Left lung (tissue), 14 donors: ENCODE measurements at places on chromosomes 3 and 15. TPM values are rescaled to one million over a fixed set of nuclear protein-coding genes. Genes with fewer than 3 reads are reported as not detected.

GRCh38 chr3:126855374-126855773 is 127.5 kb upstream of the PLXNA1 start:
- DNase-seq = no peak

DNA sequence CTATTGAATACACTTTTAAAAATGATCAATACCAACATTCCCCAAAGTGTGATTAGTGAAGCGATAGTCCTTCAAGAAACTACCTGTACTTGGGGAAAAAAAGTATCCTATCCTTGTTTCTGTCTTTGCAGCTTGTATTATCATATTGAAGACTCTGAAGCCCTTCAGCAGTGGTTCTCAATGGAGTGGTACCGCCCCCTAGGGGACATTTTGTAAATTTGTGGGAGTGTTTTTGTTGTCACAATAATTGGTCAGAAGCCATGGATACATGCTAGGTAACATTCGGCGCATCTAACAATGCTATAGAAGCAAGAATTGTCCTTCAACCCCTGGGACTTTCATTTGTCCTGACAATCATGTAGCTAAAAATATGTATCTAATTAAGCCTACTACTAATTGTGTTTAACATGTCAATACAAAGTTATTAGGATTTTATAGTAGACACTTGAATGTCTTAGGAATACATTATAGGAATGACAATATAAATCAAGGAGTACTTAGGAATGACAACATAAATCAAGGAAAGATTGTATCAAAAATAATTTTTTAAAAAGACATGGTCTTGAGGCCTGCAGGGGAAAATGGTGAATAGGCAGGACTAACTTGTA is 53.7 kb downstream of the NMD3 start:
- DNase-seq = no peak

Gene LRRIQ4
- total RNA-seq = 0.18 TPM

GRCh38 chr3:155046935-155047334 is 33.2 kb upstream of the MME start:
- DNase-seq = no peak

DNA sequence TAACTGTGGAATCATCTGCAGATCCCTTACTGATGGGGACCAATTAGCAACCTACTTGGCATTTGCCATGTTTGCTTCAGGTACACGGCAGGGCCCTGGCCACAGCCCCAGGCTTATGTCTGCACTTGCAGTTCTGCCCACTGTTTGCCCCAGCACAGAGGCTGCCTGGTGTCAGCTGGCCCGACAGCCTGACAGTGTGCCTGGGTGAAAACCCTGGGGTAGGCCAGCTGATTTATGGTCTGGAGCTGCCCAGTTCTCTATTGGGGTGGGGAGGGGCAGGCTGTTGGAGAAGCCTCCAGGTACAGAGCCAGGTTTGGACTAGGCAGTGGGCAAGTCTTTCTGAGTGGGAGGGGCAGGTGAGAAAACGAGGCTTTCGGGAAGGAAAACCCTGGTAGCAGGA is 11.2 kb upstream of the TGM5 start:
- no peak for DNase-seq

GRCh38 chr15:52281085-52282035 is 14.2 kb downstream of the MYO5C start:
- DNase-seq = no peak

Gene LRRK1
- 23.1 TPM for total RNA-seq

Gene ACTC1
- total RNA-seq = 3.3 TPM

DNA sequence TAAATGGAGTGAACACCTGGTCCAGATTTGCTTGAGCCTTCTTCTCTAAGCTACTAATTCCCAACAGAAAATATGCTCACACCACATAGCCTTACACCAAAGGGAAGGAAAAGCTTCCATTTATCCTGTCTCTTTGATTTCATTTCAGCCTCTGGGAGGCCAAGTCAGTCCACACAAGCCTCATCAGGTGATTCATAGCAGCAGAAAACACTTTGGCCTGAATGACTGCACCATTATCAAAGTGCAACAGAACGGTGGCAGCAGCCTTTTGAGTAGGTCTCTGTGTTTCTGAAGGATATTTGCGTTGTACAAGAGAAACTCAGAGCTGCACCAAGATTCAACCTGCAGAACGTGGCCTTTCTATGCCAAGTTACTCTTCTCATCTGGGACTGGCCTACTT is 46.6 kb upstream of the SNRK start:
- DNase-seq = no peak

DNA sequence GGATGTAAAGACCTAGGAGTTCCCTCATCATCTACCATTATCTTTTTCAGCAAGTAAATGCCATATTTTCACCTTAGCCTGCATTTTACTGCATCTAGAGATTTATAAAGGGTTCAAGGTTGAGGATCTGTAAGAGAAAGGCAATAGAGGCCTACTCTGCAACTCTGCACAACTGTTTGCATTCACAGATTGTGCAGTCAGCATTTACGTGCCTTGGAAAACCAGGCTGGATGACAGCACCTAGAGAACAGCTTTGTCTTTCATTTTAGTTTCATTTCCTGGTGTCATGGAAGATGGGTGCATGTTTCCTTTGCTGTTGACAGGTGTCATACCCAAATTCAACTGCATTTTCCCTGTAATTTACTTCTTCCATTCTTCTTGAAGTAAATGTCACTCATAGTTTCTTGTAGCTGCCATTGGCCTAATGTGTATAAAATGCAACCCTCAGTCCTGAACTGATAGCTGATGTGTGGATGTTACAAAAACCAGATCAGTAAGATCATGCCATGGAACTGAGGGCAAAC is 817.5 kb downstream of the SQOR start:
- no peak for DNase-seq

Gene CP
- total RNA-seq = 5.8 TPM

- no peak for DNase-seq
Measured at GRCh38 chr3:125643172-125643571, 47.9 kb upstream of the OSBPL11 start.

Gene GATA2
- 43.0 TPM for total RNA-seq

- no peak for DNase-seq
Measured at GRCh38 chr15:77493324-77493907, 72.7 kb downstream of the HMG20A start.

DNA sequence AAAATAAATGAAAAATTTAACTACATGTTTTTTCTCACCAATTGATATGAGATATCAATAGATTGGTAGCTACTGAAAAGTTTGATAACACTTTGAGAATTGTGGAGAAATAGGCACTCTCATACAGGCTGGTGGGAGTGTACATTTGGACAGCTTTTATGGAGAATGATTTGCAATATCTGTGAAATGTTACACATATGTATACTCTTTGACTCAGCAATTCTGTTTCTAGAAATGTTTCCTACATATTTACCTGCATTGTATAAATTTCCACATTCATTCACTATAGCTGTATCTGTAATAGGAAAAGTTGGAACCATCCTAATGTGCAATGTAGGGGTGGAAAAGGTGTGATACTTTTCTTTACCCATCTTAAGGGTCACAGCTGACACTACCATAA is 1.9 kb upstream of the KIF23 start:
- no peak for DNase-seq

Gene MESP1
- total RNA-seq = 3.0 TPM

GRCh38 chr3:168094580-168094876 is 1.2 kb downstream of the GOLIM4 start:
- DNase-seq = no peak

DNA sequence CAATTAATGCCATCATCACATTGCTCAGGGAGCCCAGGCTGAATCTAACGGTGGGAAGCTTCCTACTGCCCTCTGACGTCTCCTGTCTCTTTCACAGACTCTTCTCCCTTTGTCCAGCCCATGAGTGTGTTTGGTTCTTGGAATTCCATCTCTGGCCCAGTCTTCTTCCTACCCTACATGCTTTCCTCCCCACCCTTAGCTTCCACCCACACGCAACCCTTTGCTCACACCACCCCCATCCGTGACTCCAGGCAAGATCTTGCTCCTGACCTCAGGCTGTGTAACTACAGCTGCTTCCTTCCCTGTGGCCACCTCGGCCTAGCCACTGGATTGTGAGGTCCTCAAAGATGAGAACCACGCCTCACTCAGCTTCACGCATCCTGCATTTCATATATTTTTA is 72.3 kb upstream of the THBS1 start:
- DNase-seq = no peak

Gene RUBCN
- total RNA-seq = 32.3 TPM

Gene SPINK8
- not detected for total RNA-seq
